Activated T-cell treated with anti-CD3 and anti-CD28 coated beads, Interleukin-2, amount 50 U/mL, for 72 hours (primary cell): ENCODE measurements at places on chromosomes 3 and 15.

DNA sequence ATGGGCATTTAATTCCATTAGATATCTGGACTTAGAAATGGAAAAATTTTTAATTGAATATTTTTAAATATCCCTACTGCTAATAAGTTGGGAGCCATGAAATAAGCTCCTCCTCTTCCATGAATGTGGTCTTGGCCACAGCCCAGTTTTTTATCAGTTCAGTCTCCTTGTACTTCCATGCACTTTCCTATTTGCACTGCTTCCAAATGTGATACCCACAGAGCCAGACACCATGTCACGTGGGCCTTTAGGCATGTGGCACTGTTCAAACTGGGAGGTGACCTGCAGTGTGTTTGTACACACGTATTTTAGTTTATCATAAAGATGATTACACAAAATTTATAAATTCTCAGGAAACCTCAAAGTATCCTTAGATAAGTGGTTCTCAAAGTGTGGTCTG lies 80.1 kb upstream of the DGKG start:
- DNase-seq: no peak

- peak; percentile 72 for DNase-seq
Measured at GRCh38 chr15:77634266-77634962, 1.7 kb upstream of the LINGO1 start.

- DNase-seq: no peak
Measured at GRCh38 chr3:195999896-196000295, 82.0 kb downstream of the TFRC start.

GRCh38 chr3:47711596-47711995 lies 70.1 kb downstream of the SMARCC1 start:
- DNase-seq: no peak

DNA sequence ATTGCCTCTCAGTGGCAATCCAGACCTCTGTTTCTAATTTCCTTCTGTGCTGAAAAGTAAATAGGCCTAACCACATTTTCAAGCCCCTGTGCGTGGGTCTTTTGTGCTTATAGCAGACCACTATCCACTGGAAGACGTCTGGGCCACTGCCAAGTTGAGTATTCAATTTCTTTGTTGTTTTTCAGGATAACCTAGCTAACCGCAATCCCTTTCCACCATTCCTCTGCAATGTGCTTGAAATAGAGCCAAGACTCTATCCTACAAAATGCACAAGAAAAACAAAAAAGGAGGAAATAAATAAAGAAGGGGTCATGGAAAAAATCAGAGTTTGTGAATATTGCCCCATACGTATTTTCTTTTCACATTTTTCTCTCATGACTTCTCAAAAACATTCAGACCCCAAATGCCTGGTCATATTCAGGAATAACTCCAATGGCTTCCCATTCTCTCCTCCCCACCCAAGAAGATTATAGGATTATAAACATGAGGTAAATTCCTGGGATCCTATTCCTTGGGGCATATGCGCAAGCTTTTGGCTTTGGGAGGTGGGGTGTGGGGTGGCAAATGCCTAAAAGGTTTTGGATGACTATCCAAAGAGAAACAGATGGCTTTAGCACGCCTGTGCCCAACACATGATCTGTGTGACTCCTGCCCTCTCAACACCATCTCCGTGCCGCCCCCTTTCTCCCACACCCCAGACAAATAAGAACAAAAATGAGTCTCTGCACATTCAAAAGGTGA lies 217.9 kb upstream of the THBS1 start:
- no peak for DNase-seq

GRCh38 chr15:65920825-65921309 lies 51.6 kb downstream of the RAB11A start:
- no peak for DNase-seq
